ENCODE measurements at places on chromosomes 1 and 21.
A peak's percentile ranks its signal among the peaks of the same experiment; 100 is the strongest.

- no peak for DNase-seq
Observed at GRCh38 chr1:98929437-98929836, 75.2 kb downstream of the PLPPR5 start.

GRCh38 chr1:213385806-213386324 is 334.8 kb downstream of the RPS6KC1 start:
- DNase-seq, result no peak

GRCh38 chr1:153790313-153790965 is 15.2 kb downstream of the SLC27A3 start:
- DNase-seq, result no peak

DNA sequence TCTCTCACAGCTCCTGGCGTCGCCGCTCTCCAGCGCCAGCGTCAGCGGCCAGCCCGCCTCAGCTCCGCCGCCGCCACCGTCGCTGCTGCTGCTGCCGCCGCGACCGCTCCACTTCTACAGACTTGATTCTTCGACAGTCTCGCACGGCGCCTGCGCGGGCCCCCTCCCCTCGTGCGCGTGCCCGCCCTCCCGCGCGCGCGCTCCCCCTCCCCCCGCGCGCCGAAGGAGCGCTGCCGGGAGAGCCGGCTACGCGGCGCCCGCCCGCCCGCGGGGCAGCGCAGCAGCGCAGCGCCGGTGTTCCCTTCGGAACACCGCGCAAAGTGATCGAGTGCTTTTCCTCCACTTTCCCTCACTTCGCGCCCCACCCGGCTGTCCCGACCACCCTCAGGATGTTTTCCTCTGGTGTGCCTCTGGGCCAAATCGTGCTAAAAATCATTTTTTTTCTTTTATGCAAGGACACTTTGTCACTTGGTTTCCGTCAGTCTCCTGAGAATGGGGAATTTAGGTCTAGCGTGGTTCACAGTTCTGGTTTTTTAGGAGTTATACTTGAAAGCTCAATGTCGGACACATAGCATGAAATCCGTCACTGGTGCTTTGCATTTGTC is at the start of gene IRF2BP2:
Gene IRF2BP2, minus strand, starts transcription at position 118 of the 605 bp plus-strand sequence. CDS start 684 bp downstream, outside the sequence.
- DNase-seq, result peak; percentile 62
